ENCODE measurements at places on chromosomes 16 and 17. TPM values are rescaled to one million over a fixed set of nuclear protein-coding genes. Genes with fewer than 3 reads are reported as not detected.

DNA sequence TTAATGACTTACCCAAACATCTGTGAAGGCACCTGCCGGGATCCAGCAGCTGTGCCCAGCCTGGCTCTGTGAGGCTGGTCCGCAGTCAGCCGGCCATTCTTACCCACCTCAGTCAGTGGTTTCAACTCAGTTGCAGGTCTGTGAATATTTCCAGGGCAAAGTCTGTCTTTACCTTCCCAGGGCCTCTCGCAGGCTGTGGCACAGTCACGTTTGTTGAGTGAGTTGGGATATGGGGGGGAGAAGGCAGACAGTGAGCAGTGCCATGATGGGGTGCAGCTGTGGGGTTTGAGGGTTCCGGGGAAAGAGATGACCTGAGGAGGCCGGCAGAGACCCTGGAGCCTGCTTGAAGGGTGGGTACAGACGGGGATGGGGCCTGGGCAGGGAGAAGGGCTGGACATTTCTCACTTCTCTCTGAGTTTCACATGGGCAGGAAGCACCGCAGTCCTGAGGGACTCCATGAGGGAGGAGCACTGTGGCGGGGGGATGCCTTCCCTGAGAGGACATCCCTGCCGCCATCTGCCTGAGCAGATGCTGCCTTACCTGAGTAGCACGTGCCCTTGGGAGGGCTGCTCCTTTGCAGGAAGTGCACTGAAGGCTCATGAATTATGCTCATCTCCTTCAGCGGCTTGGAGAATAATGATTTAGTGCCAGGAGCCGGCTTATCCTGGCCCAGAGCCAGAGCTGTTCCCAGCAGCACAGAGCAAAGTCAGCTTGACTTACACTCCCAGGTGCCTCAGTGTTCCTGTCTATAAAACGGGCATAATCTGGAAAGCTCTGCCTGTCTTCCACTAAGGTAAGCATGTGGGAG is 48.1 kb downstream of the KSR1 start:
- no peak for DNase-seq

GRCh38 chr16:22941970-22942501 is 128.1 kb downstream of the HS3ST2 start:
- no peak for DNase-seq

DNA sequence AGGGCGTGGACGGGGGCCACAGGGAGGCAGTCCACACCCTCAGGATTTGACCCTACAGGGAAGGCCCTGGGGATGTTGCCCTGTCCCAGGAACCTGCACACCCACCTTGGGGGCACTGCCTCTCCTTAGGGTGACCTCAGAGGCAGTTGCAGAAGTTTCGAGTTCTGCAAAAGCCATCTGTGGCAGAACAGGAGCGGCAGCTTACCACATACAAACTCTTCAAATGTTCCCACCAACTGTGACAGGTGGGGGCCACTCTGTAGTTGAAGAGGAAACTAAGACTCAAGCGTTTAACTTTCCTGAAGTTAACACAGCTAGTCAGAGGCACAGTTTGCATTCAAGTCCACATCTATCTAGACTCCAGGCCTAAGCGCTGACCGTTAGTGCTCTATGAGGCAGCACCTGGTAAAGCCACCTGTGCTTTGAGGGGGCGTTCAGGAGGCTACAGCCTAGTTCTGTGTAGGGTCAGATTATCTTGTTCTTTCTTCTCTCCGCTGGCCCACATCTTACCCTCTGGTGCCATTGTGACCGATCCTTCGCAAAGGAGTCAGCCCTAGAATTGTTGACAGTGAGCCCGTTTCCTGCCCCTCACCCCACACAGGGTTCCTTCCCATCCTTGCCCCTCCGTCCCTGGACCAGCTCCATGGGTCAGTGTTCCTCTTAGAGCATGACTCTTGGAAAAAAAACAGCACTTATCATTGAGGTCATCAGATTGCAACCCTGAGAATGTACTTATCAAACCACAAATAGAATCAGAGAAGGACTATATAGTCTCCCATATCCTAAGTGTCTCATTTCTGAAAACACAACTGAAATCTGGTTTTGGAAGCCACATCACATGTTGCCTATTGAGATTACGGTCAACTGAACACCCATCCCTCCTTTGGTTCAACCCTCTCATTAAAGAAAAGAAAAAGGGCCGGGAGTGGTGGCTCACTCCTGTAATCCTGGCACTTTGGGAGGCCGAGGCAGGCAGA is 45.4 kb downstream of the CDH1 start:
- no peak for DNase-seq

- no peak for DNase-seq
Observed at GRCh38 chr17:902463-902862, 77.1 kb downstream of the NXN start.

DNA sequence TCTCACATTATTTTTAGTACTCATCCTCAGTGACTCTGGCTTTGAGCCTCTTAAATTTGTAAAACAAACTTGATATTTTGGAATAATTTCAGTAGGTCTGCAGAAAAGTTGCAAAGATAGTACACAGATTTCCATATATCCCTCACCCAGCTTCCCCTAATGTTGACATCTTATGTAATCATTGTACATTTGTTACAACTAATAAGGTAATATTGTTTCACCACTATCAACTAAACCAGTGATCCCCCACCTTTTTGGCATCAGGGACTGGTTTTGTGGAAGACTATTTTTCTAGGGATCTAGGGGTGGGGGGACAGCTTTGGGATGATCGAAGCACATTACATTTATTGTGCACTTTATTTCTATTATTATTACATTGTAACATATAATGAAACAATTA is 391.2 kb downstream of the CA10 start:
- no peak for DNase-seq

DNA sequence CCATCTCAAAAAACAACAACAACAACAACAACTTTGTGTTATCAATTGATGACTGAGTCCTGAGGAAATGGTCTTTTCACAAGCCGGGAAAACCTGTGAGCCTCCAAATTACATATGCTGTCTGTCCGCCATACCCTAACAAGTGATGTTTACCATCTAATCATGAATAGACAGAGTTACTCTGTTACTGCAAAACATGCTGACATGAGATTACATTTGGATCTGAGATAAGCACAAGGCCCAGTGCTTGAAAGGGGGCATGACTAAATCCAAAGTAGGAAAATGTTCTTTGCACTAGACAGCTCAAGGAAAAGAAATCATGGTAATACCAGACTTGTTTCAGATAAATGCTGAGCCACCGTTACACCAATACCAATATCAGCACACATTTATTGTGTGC is 8.6 kb upstream of the ATXN1L start:
- no peak for DNase-seq

CLEC3A gene
- polyA plus RNA-seq, result not detected
